ENCODE measurements at places on chromosomes 3 and 15.
A peak's percentile ranks its signal among the peaks of the same experiment; 100 is the strongest.

DNA sequence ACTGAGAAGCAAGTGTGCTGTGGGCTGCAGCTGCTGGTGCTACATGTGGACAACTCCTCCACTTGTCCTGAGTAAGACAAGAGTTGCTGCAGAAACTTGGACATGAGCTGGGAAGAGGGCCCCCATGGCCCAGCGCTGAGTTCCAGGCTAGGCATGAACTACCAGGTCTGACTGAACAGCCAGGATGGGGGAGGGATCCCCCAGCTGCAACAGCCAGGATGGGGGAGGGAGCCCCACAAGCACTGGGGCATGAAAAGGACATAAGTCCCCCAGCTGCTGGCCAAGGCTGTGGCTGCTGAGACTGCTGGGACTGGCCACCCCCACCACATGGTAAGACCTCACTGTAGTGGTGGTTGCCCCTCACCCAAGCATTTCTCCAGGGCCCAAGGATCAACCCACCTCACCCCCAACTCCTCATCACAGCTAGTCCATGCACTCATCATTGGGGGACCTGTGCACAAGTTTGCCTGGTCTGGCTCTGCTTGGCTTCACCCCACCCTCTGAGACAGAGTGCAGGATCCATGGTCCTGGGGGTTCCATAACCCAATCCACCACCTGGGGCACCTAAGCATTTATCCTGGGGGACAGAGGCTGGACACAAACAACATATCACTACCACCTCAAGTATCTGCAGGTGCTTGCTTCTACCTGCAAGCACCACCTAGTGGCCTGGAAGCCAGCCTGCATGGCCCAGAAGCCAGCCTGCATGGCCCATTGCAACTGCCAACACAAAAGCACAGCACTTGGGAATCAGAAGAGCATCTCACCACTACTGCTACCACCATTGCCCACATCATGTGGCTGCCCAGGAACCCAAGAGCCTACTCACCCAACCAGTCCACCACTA is 84.5 kb upstream of the STT3B start:
- no peak for DNase-seq

GRCh38 chr15:55372701-55373440 is 35.3 kb downstream of the CCPG1 start:
- DNase-seq = no peak

- DNase-seq = no peak
Observed at GRCh38 chr3:170670504-170670903, 84.6 kb upstream of the SLC7A14 start.

- DNase-seq = no peak
Observed at GRCh38 chr3:58152225-58153015, 58.4 kb downstream of the DNASE1L3 start.

DNA sequence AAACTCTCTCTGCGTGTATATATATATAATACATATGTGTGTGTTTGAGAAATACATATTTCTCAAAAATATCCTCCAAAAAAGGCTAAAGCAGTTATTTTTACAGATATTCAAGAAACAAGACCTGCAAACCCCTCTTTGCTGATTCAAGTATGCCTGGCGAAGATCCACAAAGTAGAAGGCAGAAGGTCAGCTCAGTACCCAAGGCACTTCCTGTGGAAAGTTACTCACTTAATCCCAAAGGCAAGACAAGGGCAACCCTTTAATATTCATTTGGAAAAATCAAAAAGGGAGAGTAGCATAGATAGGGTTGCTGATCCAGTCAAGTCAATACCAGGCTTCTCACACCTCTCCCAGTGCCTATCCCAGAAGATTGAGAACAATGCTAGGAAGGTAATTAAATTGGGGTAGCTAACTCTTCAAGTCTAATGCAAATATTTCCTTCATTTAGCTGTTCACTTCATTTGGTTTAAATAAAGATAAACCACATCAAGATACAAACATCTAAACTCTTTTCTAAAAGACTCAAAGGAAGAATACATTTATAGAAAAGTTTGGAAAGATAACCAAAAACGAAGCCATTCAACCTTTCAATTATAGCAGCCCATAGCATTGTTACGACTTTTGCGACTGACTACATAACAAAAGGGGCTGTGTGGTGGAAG is 7.2 kb downstream of the COX17 start:
- DNase-seq = no peak

GRCh38 chr3:28739647-28740046 is 391.0 kb upstream of the AZI2 start:
- DNase-seq = no peak

GRCh38 chr3:20890111-20890519 is 704.1 kb upstream of the SGO1 start:
- no peak for DNase-seq

DNA sequence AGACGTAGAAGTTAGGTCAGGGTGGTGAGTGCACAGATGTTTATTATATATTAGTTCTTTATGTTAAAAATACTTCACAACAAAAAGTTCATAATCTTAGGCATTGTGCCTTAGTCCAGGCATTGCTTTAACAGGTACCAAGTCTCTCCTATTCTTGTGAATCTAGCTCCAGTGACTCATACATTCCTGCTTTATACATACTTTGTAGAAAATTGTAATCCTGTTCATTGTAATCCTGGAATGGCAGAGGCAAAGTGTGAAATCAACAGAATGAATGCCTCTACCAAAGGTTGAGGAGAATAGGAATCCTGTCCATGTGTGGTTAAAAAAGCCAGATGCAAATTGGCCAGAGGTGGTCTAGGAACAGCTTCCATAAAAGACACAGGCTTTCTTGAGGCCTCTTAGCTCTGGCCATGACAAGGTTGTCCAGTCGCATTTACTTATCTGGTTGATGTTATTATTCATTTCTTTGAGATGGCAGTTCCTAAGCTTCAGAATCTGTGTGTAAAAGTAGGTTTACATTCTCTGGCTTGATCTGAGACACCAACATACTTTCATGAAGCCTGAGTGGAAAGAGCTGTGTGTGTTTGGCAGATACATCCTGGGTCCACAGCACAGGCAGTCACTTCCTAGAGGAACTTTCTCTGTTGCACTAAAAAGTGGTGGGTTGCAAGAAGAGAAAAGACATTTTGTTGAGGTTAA is 109.0 kb downstream of the CDIN1 start:
- peak; percentile 25 for DNase-seq

- peak; percentile 49 for DNase-seq
Observed at GRCh38 chr3:18423401-18424212, 1.5 kb downstream of the SATB1 start.

DNA sequence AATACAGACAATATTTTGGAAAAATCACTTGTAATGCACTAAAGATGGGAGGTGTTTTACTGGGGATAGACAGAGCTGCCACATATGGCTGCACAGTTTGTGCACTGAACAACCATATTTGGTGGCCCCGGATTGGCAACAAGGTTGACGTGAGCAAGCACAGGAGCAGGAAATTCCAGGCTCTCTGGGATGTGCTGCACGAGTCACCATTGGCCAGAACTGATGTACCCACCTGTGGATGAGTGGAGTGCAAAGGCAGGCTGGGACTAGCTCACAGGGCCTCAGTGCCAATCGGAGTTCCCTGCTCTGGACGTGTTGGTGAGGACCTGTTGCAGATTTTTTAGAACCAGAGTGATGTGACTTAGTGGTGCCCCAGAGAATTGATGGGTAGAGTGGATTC is 42.0 kb upstream of the SCAANT1 start:
- DNase-seq = no peak

DNA sequence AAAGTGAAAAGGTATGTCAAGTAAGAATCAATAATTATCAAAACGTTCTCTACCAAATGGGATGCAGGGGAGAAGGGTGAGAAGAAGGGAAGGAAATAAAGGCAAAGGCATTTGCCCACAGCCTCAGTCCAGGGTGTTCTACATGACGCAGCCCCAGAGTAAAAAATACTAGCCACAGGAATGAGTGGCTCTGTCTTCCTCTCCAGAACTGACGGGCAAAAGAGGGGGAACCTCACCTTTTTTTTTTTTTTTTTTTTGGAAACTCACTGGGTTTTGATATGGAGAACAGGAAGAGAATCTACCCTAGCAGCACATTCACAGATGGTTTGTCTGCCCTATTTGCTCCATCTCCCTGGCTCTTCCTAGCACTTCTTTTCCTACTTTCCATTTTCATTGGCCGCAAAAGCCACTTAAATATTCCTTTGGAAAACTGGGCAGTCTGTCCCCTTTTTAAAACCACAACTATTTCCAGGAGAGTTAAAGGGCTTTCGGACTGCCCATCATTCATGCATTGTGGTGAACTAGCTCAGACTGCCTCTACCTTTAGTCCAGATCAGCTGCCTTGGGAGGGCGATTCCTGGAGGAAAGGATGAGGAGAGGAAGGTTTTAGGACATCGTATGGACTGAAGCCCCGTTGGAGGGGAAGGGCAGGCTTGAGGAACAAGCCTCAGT is 28.2 kb downstream of the B3GNT5 start:
- no peak for DNase-seq

- no peak for DNase-seq
Observed at GRCh38 chr3:169552533-169552932, 111.0 kb downstream of the MECOM start.

- no peak for DNase-seq
Observed at GRCh38 chr15:63797901-63798300, 35.8 kb downstream of the HERC1 start.

DNA sequence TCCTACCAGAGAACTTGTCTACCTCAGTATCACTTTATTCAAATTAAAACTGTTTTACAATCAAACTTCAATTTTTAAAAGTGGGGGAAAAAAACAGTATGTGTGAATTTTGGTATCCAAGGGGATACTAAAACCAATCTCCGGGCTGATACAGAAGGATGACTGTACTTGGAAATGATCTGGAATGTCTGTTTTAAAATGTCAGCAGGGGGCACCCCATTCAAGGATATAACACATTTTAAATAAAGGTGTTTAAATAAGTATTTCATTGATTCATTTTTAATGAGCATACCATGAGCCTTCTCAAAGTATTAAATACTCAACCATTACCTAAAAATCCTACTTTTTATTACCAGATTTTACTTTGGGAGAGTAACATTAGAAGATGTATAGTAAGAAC is 67.9 kb downstream of the ULK4 start:
- DNase-seq = peak; percentile 34

- DNase-seq = peak; percentile 22
Observed at GRCh38 chr3:38497031-38497430, 891 bp downstream of the EXOG start.

DNA sequence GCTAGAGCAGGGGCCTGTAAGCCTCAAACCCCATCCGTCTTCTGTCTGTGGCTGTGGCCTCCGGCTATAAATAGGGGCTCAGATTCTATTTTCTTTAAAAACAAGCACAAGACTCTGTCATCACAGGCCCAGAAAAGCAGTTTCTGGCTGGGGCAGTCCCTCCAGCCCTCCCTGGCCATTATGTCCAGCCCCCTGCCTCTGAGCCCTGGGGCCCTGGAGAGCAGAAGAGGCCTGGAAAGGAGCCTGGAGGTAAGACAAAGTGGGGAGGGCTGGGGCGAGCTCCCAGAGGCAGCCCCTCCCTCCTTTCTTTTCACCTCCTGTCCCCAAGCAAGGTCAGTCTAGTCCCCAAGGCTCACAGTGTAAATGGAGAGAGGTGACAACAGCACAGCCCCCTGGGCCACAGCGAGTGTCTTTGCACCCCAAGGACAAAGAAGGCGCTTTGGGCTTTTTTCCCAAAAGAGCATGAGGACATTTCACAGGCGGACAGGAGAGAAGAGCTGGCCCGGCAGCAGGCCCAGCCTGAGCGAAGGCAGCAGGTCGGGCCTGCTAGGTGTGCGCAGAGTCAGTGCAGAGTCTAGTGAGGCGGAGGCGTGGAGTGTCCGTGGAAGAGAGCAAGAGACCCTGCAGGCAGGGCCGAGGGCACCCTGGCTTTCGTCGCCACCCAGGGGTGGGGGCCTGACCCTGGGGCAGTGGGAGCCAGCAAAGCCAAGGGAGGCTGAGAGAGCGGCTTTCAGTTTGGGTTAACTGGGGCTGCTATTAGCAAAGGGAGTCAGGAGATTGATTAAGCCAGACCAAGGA is 188.3 kb downstream of the TBC1D2B start:
- DNase-seq = no peak

GRCh38 chr15:67003586-67003985 is 61.8 kb upstream of the SMAD3 start:
- no peak for DNase-seq

DNA sequence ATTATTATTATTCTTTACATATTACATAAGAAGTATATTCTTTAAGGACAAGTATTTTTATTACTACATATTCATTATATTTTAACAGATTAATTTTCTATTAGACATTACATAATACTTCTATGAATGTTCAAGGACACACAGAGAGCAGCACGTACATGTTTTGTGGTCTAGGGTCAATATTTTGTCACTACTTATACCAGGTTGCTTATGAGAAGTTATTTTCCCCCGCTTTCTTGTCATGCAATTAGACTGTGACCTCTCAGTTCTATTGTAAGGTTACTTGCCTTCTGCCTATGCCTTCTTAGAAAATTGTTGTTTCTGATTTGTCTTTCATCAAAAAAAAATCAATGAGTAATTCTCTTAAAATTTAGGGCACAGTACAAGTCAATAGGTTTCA is 21.5 kb downstream of the BCHE start:
- DNase-seq = no peak

- DNase-seq = no peak
Observed at GRCh38 chr3:33557279-33557678, 117.1 kb upstream of the UBP1 start.

GRCh38 chr3:32421185-32421584 is 29.5 kb downstream of the CMTM7 start:
- no peak for DNase-seq

DNA sequence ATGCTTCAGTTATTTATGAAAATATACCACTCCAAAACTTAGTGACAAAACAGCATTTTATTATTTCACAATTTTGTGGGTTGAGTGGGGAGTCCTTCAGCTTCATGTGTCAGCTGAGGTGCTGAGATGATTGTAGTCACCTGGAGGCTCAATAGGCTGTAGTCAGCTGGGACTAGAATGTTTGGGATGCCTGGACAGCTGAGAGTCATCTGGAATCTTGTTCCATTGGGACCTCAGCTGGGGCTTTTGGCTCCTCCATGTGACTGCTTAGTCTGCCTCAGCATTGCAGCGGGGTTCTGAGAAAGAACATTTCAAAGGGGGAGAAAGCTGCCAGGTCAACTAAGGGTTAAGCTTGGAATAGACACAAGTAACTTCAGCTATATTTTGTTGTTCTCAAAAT is 13.4 kb downstream of the STT3B start:
- DNase-seq = no peak

DNA sequence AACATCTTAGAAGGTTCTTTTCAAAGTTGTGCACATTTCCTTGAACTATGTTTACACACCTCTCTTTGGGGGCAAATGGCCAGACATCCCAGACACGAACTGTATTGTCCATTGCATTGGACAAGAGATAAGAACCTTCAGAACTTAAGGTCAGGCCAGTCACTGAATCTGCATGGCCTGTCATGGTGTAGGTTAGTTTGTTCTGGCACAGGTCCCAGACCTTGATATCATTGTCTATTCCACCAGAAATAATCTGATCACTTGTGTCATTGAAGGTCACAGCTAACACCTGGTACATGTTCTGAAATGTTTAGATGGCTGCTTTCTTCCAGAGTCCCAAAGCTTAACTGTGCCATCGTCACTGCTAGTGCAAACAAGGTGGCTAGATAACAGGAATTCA is 55.7 kb downstream of the KCNAB1 start:
- DNase-seq = no peak

DNA sequence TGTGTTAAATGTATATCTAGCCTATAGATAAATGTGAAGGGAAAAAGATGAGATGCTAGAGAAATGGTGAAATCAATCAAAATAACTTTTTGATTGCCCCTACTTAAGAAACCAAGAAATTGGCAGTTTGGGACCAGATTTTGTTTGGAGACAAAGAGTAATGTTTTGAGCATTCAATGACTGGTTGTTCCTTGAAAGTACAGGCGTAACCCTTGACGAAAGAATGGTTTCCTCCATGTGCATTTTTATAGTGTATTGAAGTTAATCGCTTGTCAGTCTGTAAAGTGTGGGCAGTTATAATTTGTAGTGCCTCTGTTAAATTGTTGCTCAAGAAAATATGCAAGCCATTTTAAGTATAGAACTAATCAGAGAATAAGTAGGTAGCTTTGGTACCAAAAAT is 1.2 kb downstream of the KIF23 start:
- DNase-seq = no peak

All from kidney glomerular epithelial cell (primary cell).